ENCODE measurements at places on chromosomes 1 and 21. TPM values are rescaled to one million over a fixed set of nuclear protein-coding genes. Genes with fewer than 3 reads are reported as not detected.

DNA sequence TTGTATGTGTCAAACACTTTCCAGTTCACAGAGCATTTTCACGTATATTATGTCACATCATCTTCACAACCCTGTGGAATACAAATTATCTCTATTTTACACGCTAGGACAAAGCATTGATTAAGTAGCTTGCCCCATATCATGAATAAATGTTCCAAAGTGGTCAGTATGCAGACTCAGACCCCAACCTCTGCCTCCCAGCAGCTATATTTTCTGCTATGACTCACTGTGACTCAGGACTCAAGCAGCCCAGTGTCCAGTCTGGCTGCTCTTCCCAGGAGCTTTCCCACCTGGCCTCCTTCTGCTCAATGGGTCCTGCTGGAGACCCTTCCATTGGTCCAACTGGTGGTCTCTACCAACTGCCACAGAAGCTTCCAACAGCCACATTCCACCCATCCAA is 56.0 kb upstream of the RAP1A start:
- no peak for DNase-seq

- DNase-seq: no peak
Observed at GRCh38 chr1:162091681-162092524, 22.4 kb downstream of the NOS1AP start.

- DNase-seq: no peak
Observed at GRCh38 chr1:231918239-231919015, 291.8 kb downstream of the DISC1 start.

- DNase-seq: no peak
Observed at GRCh38 chr1:79044974-79045650, 38.6 kb upstream of the ADGRL4 start.

GRCh38 chr1:163826500-163826899 is 504.7 kb downstream of the NUF2 start:
- no peak for DNase-seq

DNA sequence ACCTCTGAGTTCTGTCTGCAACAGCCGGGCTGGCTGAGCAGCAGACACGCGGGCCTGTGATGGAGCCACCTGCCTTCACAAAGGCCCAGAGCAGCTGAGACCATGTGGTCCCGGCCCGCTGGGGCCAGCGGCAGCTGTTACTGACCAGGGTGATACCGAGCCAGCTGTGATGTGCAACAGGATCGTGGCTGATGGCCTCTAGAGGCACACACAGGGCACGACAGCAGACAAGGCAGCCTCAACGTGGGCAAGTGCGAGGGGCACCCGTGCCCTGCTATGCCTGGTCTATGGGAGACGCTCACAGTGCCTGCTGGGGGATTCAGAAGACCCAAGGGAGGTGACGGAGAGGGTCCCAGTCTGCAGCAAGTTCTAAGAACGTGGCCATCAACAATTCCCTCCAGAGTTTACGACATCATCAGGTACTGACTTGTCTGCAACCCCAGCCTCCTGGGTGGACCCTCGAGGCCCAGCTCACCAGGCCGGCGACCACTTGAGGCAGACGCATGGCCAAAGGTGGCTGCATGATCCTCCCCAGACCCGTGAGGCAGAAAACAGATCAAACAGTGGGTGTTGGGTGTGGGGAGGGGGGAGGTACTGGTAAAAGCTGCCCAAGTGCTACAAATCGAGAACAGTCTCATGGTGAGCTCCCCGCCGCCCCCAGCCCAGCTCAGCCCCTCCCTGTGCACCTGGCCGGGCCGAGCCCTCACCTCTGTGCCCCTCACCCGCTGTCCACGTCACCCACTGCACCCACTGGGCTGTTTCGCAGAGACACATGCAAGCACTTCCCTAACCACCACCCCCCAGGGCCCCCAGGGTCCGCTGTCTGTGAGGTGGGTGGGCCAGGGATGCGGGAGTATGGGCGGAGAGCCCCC is 6.0 kb downstream of the POFUT2 start:
- DNase-seq: no peak

GRCh38 chr1:155171836-155172731 is 1.0 kb downstream of the KRTCAP2 start:
- no peak for DNase-seq

- DNase-seq: no peak
Observed at GRCh38 chr1:211589782-211590721, 11.1 kb upstream of the SLC30A1 start.

DNA sequence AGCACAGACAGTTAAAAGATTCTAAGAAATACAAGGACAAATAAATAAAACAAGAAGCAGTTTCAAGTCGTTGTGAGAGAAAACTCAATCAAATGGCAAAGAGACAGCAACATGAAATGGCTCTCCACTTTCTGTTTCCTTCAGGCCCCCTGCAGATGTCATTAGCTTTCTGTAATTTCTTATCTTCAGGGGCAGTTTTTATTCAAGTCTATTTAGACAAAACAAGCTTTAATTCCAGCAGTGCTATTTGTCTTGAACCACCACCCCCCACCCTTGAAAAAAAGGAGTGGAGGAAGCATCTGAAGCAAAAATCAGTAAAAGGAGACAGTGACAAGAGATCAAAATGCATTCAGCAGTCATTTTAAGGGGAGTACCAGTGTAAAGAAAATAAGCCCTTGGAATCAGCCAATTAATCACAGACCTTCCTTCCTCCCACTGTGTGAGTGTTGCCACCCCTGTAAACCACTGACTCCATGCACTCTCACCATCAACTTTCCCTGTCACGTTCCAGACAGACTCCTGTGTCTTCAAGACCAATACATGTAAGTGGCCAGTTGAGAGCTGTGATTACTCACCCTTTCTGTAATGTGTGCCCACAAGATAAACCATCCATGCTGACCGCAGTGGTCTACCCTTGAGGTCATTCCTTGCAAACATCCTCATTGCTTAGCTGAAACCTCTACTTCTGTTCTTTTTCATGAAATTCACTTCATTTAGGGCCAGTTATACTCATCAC is 136.1 kb upstream of the HOOK1 start:
- no peak for DNase-seq

GRCh38 chr21:25801217-25802014 is 66.6 kb downstream of the GABPA start:
- peak; percentile 64 for DNase-seq

GRCh38 chr1:42952303-42953001 is 6.2 kb downstream of the SLC2A1 start:
- no peak for DNase-seq

- no peak for DNase-seq
Observed at GRCh38 chr1:33872275-33872674, 8.4 kb downstream of the HMGB4 start.

LRRC3 gene
- total RNA-seq: 1.0 TPM

LCE1C gene
- total RNA-seq: not detected

IGSF3 gene
- total RNA-seq: 0.02 TPM

HLX gene
- 0.94 TPM for total RNA-seq

RNU1-1 gene
- 3,182 TPM for total RNA-seq

TFB2M gene
- total RNA-seq: 6.7 TPM
